ENCODE measurements at places on chromosomes 1 and 21.

DNA sequence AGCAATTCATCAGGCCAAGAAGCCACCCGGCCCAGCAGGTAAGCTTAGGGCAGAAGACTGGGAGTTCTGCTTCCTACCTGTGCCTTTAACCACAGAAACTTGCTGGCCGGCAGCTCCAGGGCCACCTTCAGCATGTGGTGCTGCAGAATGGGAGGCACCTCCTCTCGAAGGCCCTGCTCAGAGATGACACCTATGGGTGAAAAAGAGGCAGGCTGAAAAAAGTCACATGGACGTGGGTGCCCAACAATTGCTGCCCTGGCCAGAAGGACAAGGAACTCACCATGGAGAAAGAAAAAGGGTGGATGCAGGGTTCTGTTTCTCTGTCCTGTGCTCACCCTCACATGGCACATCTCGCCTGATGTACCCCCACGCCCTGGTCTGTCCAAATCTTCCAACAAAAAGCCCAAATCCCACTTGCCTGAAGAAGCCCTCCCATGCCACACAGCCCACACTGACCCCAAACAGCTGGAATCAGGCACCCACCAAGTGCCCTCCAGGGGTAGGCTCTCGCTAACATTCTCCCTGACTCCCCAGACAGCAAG, 33.0 kb downstream of the URB1 start:
- no peak for DNase-seq

GRCh38 chr1:74835051-74835450, 102.1 kb downstream of the TYW3 start:
- DNase-seq, result no peak

GRCh38 chr1:177211231-177211630, 40.5 kb downstream of the BRINP2 start:
- no peak for DNase-seq

DNA sequence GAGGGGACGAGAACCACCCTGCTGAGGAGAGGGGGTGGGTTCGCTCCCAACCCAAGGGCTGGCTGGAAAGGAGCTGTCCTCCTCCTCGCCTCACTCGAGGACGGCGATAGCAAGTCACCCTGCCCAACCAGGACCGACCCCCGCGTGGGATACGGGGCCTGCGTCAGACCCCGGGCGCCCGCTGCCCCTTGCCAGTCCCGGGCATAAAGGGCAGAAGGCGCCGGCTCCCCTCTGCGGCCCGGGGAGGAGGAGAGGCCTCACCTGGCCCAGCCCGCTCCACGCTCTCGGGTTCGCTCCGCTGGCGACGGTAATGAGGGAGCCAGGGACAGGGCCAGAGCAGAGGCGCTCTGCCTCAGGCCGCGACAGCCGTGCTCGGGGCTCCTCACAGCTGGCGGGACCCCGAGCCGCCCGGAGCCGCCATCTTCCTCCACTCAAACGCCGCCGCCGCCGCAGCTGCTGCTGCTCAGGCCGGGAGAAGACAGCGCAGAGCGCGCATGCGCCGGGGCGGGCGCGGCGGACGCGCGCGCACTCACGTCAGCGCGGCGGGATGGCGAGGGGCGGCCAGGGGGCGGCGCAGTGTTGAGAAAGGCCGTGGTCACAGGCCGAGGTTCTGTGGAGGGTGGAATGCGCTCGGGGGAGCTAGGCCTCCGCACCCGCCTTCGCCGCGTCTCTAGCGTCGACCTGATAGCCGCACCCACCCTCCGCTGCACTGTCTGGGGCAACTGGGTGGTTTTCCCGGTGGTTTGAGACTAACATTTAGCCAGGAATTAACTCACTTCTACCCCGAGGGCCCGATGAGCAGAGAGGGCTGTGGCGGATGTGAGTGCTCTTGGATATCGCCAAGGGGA, at the start of gene FBXO42:
FBXO42 (minus strand) TSS at position 487 of the 848 bp plus-strand sequence. CDS start 37,062 bp downstream, outside the sequence.
- peak; percentile 90 for DNase-seq

GRCh38 chr1:76595024-76595423, 272.3 kb upstream of the ST6GALNAC5 start:
- no peak for DNase-seq

All from activated T-helper 9 cell treated with anti-CD3 and anti-CD28 coated beads, Interleukin-2, amount 50 U/mL, for 16 hours (primary cell).